Astrocyte of the hippocampus (primary cell): ENCODE measurements at places on chromosomes 16 and 17.

DNA sequence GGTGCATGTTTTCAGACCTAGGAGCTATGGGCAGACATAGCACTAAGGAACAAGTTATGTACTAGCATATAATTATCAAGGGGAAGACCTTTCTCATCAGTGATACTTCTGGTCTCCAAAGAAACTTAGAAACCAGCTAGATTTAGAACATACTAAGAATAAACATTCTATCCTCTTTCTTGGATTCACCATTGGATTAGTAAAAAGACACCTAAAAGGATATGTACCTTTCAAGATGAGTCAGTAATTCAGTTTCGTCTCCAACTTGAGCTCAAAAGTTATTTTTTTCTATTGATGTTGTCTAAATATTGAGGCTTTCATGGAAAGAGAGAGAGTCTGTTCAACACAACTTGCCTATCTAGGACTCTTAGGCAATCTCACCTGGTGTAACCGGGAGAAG, 13.2 kb downstream of the ZNF821 start:
- DNase-seq, result no peak

DNA sequence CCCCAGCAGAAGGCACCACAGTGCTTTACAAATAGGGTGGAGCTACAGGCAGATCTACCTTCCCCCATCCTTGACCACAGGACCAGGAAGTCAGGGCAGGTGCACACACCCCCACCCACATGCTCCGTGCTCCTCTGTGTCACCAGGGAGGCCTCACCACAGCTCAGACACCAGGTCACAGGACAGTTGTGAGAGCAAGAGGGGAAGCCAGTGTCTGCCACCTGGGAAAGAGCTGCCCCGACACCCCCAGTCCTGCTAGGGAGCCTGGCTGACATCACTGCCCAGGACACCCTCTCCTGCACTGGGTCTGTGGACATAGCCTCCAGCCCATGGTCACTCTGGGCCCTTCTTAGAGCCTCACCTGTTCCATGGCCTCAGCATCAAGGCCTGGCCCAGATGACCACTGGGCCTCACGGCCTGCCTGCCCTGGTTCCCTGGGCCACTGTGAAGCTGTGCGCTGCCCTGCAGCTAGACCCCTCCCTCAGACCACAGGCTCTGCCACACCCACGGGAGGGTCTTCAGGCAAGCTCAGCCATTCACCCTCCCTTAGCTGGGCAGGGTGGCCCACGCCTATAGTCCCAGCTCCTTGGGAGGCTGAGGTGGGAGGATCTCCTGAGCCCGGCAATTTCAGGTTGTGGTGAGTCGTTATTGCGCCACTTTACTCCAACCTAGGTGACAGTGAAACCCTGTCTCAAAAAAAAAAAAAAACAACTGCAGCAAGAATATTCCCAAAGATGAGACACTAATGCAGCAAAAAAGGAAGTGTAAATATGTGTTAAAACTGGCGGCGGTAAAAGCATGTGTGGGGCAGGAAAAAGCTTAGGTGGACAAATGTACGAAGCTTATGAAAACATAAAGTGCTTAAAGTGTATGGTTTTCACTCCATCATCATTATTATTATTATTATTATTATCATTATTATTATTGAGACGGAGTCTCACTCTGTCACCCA, 14.2 kb downstream of the POLR3K start:
- DNase-seq, result no peak

- no peak for DNase-seq
These were observed 200.5 kb downstream of the RPTOR start for GRCh38 chr17:80745183-80745582.

GRCh38 chr17:9839433-9839832, 13.7 kb downstream of the GLP2R start:
- DNase-seq, result peak; percentile 8

GRCh38 chr16:10980813-10981212, 36.4 kb downstream of the CLEC16A start:
- DNase-seq, result no peak

- peak; percentile 35 for DNase-seq
These were observed 92.4 kb downstream of the CBLN1 start for GRCh38 chr16:49189286-49189685.

GRCh38 chr17:75825149-75825552, 19.1 kb downstream of the UNC13D start:
- no peak for DNase-seq

- DNase-seq, result peak; percentile 96
These were observed at the start of gene GOSR2 for GRCh38 chr17:46922804-46923635. Gene GOSR2, plus strand, starts transcription at chr17:46923160. Its CDS starts 33 bp downstream, at chr17:46923193.

DNA sequence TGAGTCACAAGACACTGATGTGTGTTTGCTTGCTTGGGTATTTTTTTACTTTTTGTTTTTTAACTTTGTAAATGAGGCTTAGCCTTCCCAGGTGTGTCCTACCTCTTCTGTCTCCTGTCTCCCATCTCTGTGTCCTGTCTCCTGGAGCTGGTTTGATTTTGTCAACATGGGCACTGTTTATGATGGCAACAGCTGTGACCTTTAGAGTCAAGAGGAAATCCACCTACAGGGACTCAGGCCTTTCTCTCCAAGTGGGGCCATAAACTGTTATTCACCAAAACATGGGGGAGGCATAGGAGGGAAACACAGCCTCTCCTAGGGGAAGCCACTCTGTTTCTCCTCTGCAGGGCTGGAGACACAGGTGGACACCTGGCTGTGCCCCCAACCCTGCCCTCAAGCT, 13.1 kb upstream of the PLCG2 start:
- DNase-seq, result no peak

GRCh38 chr16:57279780-57280638, 4.5 kb downstream of the PLLP start:
- no peak for DNase-seq

DNA sequence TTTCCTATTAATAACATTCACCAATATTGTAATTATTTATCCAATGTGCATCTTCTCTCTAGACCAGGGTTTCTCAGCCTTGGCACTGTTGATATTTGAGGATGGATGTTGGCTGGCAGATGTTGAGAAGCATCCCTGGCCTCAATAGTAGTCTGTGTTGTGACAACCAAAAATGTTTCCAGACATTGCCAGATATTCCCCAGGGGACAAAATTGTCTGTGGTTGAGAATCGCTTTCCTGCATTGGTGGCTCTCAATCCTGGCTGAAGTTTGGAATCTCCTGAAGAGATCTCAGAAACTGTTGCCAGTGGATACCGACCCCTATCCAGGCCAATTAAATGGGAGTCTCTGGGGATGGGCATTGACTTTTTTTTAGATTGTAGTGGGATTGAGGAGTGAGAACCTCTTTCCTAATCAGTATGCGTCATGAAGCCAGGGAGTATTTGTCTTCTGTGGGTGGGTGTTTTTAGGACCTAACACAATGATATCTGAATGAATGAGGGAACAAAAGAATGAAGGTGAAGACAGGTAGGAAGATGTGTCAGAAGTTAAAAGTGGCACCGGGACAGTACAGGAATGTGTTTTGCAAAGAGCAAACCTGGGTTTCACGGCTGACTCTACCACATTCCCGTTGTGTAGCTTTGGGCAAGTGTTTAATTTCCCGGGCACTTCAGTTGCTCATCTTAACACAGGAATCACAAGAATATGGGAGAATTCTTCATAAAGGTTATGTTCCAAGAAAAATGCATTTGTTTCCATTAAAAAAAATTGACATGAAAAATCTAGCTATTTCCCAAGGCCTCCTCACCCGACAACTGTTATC, 24.3 kb downstream of the HSD17B2 start:
- DNase-seq, result no peak

DNA sequence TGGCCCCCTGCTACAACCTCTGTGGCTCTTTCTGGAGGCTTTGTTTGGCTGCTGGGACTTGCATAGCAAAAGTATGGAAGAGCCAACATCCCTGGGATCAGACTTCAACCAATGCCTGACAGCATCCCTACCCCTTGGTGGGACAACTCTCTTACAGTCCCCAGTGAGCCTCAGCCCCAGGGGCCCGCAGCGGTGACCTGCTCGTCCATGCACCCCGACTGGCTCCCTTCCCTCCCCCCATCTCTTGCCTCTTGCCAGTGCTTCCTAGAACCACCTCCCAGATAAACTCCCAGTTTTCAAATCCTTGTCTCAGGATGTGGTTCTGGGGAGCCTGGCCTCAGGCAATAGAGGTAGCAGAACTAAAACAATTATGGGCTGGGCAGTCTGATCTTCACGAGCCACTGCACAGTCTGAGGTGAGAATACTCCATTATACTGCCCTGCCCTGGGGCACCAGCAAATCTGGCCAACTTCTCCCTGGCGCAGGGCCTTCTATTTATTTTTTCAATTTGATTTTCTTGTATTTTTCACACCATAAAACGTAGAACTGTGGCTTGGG, 86.6 kb upstream of the BRD7 start:
- no peak for DNase-seq

- DNase-seq, result no peak
These were observed 302.6 kb downstream of the XYLT1 start for GRCh38 chr16:17168181-17168580.

DNA sequence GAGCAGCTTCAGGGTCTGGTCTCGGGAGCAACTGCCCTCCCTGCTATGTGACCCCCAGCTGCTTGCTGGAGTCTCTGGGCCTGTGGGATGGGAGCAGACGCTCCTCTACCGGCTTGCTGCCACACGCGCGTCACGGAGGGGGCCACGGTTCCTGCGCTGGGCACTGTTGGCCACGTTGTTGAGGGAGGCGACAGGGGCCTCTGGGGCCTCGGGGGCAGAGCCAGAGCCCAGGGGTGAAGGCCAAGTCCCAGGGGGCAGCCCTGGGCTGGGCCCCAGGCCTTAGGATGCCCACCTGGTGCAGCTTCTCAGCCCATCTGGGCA, 56.6 kb downstream of the ZFPM1 start:
- DNase-seq, result no peak

- DNase-seq, result peak; percentile 45
These were observed 14.9 kb upstream of the TBX21 start for GRCh38 chr17:47717979-47718621.

DNA sequence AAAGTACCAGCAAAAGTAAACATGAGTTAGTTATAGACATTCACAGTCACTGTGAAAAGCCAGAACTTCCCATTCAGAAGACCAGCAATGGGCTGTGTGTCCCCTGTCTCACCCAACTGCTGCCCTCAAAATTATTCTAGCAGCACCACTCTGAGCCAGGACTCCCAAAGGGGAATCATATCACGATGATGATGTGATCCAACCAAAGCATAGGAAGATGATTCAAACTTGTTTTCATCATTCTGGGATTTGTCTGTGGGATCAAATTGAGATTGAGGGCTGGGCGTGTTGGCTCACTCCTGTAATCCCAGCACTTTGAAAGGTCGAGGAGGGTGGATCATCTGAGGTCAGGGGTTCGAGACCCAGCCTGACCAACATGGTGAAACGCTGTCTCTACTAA, 6.4 kb upstream of the NAT9 start:
- DNase-seq, result no peak

DNA sequence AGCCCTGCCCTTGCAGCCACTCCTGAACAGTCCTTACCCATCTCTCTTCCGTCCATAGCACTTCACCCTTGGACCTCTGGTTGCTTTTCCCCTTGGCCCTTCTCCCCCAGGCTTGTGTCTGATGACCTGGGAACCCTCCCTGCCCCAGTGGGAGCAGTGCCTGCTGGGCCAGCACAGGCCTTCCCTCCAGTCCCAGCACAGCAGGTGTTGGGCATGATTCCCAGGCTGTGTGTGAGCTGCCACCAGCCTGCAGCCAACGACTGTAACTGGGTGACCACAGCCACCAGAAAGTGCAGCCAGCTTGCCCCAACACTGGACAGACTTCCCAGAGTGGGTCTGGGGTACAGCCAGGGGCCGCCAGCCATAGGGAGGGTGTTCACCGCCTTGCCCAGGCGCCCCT, 30.0 kb downstream of the CRAMP1 start:
- peak; percentile 32 for DNase-seq

DNA sequence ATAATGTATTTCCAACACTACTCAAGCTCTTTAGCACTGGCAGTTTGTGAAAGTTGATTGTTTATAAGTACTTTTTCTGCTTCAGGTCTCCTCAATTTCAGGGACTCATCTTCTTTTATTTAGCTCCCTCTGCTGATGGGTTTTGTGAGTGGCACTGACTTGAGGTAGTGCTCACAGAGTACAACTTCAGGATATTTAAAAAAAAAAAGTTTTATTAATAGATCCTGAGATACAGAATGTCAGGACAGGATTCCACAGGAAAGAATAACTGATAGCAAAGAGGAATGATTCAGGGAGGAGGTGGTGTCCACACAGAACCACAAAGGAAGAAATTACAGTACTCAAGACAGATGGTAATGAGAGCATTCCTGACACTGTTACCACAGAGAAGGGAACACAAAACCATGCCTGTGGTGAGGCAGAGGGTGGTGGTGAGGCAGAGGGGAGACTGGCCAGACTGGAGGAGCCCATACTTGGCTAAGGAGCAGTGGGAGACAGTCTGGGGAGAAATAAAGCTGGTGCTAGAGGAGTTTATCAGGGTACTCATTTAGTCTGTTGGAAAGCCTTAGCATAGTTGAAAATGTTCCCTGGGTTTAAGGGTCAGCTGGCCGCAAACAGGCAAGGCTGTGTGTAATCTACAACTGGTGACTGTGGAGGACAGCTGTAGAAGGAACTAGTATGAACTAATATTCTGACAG, 63.7 kb downstream of the SPAG9 start:
- peak; percentile 96 for DNase-seq

- no peak for DNase-seq
These were observed 231.0 kb downstream of the C16orf78 start for GRCh38 chr16:49604602-49605001.

- no peak for DNase-seq
These were observed 441.9 kb downstream of the SOX9 start for GRCh38 chr17:72562615-72563188.

GRCh38 chr16:10031473-10031872, 150.8 kb downstream of the GRIN2A start:
- no peak for DNase-seq

GRCh38 chr17:8062807-8063483, 24.1 kb downstream of the ALOX15B start:
- DNase-seq, result no peak

- DNase-seq, result no peak
These were observed 83.8 kb upstream of the GRIN2A start for GRCh38 chr16:10265770-10266615.

GRCh38 chr16:69773260-69773947, 11.3 kb downstream of the WWP2 start:
- peak; percentile 4 for DNase-seq

DNA sequence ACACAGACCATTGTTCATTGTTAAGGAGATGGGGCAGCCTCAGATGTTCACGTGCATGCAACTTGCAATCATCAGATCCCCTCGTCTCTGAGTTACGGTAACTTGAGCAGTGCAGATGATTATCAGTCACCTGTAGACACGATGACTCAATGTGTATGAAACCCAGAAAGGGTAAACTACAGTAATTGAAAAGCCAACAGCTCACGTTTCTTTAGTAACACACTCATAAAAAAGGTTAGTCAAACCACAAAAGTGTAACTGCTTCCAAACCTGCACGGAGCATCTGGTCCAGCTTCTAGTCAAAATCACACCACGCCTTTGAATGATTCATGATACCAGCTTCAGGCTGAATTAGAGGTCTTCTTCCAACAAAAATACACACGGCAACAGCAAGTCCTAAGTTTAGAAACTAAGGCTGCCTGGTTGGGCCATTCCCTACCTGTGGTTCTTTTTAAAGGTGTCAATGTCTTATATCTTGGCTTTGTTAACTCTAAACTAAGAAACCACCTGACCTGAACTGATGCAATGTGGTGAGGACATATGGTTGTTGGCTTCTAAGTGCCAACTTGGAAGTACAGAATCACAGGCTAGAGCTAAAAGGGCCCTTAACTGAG, 32.3 kb downstream of the GRB7 start:
- DNase-seq, result peak; percentile 28
